ENCODE measurements at places on chromosomes 2 and 18. TPM values are rescaled to one million over a fixed set of nuclear protein-coding genes. Genes with fewer than 3 reads are reported as not detected.

The LOXHD1 gene
- total RNA-seq = not detected

The ARHGEF33 gene
- total RNA-seq = not detected

The COL5A2 gene
- 0.39 TPM for total RNA-seq

The SLC9A2 gene
- total RNA-seq = not detected

The APLF gene
- total RNA-seq = 6.8 TPM

The EDAR gene
- total RNA-seq = not detected

The ASAP2 gene
- total RNA-seq = 0.07 TPM

The FABP1 gene
- total RNA-seq = not detected

The RPRM gene
- total RNA-seq = not detected

The COPS9 gene
- 75.5 TPM for total RNA-seq
